ENCODE measurements at places on chromosomes 7 and 10. TPM values are rescaled to one million over a fixed set of nuclear protein-coding genes. Genes with fewer than 3 reads are reported as not detected.

Gene CAMK2B
- total RNA-seq = 9.0 TPM

Gene PDE1C
- 13.1 TPM for total RNA-seq

Gene EBF3
- 41.0 TPM for total RNA-seq

- no peak for DNase-seq
- no peaks in the 10 kb centered on the region for H3K4me1 ChIP-seq
- H3K4me3 ChIP-seq = no peak overlapping the region
These were observed 139.9 kb downstream of the SH3PXD2A start for GRCh38 chr10:103715430-103715829.

- no peaks in the 10 kb centered on the region for H3K27me3 ChIP-seq
- DNase-seq = peak; percentile 36
- peaks cover 16% of the 10 kb centered on the region for H3K4me1 ChIP-seq
- no peak overlapping the region for H3K4me3 ChIP-seq
These were observed 41.5 kb downstream of the MINPP1 start for GRCh38 chr10:87546210-87546609.

GRCh38 chr7:66631471-66631870, 2.8 kb downstream of the KCTD7 start:
- no peaks in the 10 kb centered on the region for H3K36me3 ChIP-seq
- H3K27me3 ChIP-seq = no peaks in the 10 kb centered on the region
- no peak overlapping the region for H3K4me3 ChIP-seq
- H3K27ac ChIP-seq = peak overlapping the region; percentile 27

- peaks cover 61% of the 10 kb centered on the region for H3K4me1 ChIP-seq
- no peaks in the 10 kb centered on the region for H3K27me3 ChIP-seq
- no peak overlapping the region for H3K4me3 ChIP-seq
- H3K36me3 ChIP-seq = no peaks in the 10 kb centered on the region
These were observed 106.4 kb downstream of the EGFR start for GRCh38 chr7:55124989-55125875.

- H3K4me1 ChIP-seq = no peaks in the 10 kb centered on the region
- peaks cover 3% of the 10 kb centered on the region for H3K27me3 ChIP-seq
- H3K36me3 ChIP-seq = no peaks in the 10 kb centered on the region
- no peak overlapping the region for H3K27ac ChIP-seq
These were observed 4.2 kb downstream of the TAS2R60 start for GRCh38 chr7:143447466-143447865.

DNA sequence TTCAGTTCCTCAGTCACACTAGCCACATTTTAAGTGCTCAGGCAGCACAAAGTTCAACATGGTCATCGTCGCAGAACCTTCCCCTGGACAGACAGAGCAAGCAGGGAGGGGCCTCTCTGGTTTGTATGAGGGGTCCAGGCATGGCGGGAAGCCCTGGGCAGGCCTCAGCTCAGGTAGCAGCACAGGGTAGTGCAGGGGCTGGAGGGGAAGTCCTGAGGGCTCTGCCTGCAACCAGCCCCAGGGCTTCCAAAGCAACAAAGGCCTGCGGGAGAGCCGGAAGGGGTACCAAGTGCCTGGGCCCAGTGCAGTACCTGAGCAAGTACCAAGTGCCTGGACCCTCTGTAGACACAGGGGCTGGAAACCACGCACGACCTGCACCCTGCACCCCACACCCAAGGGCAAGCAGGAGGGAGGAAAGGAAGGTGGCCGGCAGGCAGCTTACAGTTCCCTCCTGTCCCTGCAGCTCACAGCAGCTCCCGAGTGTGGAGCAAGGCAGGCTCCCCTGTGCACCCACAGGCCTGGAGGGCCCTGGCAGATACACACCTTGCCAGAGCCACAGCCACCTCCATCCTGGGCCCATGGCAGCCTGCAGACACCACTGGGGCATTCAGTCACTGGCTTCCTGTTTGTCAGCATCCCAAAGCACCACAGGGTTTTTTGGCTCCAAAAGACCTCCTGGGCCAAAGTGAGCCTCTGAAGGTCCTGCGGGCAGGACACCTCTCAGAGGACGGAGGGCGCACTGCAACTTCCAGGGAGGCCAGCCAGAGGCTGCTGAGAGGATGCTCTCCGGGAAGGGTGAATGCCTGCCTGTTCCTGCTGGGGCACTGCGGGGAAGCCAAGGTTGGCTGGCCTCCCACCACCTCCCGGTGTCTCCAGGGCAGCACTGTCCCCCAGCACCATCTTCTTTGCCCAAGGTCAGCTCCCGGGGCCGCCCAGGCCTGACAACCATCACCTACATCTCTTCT, 6.5 kb upstream of the RET start:
- DNase-seq = no peak
- no peaks in the 10 kb centered on the region for H3K4me1 ChIP-seq
- no peak overlapping the region for H3K27ac ChIP-seq

GRCh38 chr10:80090121-80090520, 11.7 kb downstream of the TMEM254 start:
- DNase-seq = no peak
- H3K27me3 ChIP-seq = no peaks in the 10 kb centered on the region
- H3K36me3 ChIP-seq = no peaks in the 10 kb centered on the region
- no peaks in the 10 kb centered on the region for H3K4me1 ChIP-seq
